Activated CD8-positive, alpha-beta memory T cell treated with anti-CD3 and anti-CD28 coated beads for 48 hours (primary cell): ENCODE measurements at places on chromosomes 12 and 14.

- no peak for DNase-seq
These were observed 22.5 kb downstream of the CABP1 start for GRCh38 chr12:120662879-120663278.

GRCh38 chr12:90038289-90038688 is 329.7 kb upstream of the ATP2B1 start:
- no peak for DNase-seq

DNA sequence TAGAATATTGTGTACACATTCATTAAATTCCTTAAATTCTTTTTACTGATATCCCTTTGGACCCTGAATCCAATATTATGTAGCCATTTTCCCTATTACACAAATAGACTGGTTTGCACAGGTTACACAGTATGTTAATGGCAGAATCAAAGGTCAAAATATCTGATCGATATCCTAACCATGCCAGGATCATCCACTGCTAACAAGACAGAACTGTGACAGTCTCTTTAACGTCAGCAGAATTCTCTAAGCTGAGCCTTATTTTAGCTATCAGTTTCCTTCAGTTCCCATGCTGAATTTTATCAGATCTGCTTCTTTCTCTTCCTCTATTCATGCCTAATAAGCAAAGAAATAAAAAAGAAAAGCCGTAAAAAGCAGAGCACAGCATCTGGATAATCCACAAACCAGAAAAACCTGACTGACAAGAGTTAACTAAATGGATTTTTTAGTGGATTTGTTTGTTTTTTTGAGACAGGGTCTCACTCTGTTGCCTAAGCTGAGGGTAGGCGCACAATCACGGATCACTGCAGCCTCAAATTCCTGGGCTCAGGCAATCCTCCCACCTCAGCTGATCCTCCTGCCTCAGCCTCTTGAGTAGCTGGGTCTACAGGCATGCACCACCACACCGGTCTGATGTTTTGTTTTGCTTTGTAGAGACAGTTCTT is 130.4 kb downstream of the PAWR start:
- no peak for DNase-seq

DNA sequence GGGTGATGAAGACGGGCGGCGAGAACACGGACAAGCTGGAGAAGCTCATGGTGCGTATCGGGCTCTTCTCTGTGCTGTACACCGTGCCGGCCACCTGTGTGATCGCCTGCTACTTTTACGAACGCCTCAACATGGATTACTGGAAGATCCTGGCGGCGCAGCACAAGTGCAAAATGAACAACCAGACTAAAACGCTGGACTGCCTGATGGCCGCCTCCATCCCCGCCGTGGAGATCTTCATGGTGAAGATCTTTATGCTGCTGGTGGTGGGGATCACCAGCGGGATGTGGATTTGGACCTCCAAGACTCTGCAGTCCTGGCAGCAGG is 1.9 kb downstream of the FZD10 start:
- DNase-seq = no peak

- no peak for DNase-seq
These were observed 231.8 kb upstream of the AMIGO2 start for GRCh38 chr12:47311568-47311967.

DNA sequence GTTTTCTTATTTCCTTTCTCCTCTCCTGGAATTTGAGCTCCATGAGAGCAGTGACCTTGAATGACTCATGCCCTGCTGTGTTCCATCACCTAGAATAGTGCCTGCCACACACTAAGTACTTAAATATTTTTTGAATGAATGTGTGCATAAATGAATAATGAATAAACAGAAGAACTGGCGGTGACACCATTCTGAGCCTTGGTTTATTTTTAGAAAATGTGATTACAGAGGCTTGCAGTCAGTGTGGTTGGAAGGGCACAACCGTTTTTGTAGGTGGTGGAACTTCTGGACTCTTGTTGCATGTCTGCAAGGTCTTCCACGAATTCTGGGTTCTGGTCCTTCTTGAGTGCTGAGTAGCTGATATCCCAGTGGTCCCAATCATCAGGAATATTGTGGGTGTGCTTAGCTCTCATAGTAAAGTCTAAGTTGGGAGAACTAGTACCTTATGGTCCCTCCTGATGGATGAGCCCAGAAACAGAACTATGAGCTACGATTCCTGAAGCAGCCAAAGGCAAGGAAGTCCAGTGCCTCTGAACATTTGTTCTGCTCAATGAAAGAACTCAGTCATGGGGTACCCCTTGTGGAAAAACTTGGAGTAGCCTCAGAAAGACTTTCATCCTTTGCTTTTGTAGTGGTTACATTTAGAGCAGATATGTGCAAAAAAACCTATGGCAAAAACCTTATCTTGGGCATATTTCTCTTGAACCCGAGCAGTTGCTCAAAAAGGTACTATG is 28.8 kb upstream of the BHLHE41 start:
- DNase-seq = no peak

GRCh38 chr12:78095623-78096022 is 264.9 kb downstream of the NAV3 start:
- DNase-seq = no peak

- DNase-seq = no peak
These were observed 23.8 kb downstream of the ST8SIA1 start for GRCh38 chr12:22310709-22311108.

DNA sequence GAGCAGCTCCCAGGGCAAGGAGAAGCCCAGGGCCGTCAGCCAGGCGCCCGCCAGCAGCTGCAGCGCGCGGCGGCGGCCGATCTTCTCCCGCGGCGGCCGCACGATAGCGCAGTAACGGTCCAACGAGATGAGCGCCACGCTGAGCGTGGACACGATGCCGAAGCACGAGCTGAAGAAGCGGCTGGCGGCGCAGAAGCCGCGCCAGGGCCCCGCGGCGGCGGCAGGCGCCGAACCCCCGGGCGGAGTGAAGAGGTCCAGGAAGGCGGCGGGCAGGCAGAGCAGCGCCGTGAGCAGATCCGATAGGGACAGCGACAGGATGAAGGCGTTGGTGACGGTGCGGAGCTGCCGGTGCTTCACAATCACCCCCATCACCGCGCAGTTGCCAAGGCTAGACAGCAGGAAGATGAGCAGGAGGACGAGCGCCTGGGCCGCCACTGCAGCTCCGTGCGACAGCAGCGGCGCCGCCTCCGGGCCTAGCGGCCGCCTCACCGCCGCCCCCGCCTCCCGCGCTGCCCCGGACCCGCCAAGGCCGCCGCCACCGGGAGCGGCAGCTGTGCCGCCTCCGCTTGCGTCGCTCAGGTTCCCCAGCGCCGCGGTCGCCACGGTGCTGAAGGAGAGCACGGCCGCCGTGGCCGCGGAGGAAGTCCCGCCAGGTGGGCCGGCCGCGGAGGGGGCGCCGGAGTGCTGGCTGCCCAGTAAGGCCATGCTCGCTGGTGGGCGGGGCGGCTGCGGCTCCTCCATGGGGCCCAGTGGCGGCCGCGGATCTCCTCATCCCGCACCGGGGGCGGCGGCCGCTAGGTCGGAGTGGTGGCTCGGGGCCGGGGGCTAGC is 479 bp downstream of the GPR135 start:
- peak; percentile 24 for DNase-seq
